Inflammatory macrophage (primary cell): ENCODE measurements at places on chromosomes 2 and 18.

- DNase-seq, result peak; percentile 59
These were observed 553 bp downstream of the CNDP2 start for GRCh38 chr18:74496508-74497323.

GRCh38 chr2:126788652-126789051 lies 110.0 kb upstream of the TEX51 start:
- DNase-seq, result no peak

- no peak for DNase-seq
These were observed 79.4 kb downstream of the XRCC5 start for GRCh38 chr2:216188559-216188850.

DNA sequence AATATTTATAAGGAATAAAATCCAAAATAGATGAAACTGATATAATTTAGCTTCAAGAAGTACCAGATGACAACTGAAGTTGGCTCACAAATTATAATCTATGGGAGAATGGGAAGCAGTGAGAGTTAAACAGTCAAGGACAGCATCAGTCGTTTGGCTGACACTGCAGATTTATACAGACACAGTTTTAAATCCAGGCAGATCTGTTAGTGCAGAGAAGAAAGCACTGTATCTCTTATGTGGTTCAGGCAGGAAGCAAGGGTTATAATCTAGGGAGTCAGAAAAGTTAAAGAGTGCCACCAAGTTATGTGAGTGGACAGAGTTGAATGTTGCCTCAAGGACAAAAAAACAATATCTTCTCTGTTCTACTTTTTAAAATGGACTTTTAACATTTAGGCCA lies 880.2 kb downstream of the TSN start:
- DNase-seq, result no peak

- DNase-seq, result peak; percentile 90
These were observed 92.7 kb upstream of the CD302 start for GRCh38 chr2:159890551-159891266.

DNA sequence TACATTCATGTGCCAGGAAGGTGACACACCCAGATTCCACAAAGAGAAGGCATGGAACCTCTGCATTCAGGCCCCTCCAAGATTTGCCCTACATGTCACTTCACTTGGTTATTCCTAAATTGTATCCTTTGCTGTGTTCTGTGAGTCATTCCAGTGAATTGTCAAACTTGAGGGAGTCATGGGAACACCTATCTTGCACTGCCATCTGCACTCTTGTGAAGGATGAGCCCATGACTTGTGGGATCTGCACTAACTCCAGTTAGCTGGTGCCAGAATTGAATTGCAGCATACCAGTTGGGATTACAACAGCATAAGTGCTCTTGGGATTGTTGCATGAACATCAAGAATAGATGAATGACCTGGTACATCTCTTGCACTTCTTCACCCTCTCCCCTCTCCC lies 1288.0 kb upstream of the ZEB2 start:
- no peak for DNase-seq

- peak; percentile 44 for DNase-seq
These were observed 272.2 kb upstream of the ID2 start for GRCh38 chr2:8409461-8410260.
